ENCODE measurements at places on chromosomes 2 and 18.

DNA sequence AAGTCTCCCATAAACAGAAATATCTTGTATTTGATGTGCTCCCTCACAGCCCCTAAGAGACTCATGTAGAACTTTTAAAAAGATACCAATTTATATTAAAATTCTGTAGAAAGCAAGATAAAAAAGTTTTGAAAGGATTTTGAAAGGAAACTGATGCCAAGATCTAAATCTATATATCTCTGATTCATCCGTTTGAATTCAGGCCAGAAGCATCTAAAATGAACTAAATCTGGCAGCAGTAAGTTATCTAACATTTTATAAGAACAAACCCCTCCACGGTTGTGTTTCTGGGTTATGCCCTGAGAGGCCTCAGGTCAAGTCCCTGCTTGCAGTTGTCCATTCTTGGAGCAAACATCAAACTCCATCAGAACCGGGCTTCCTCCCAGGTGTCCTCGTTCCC, 165.8 kb downstream of the FBXO15 start:
- DNase-seq = no peak

DNA sequence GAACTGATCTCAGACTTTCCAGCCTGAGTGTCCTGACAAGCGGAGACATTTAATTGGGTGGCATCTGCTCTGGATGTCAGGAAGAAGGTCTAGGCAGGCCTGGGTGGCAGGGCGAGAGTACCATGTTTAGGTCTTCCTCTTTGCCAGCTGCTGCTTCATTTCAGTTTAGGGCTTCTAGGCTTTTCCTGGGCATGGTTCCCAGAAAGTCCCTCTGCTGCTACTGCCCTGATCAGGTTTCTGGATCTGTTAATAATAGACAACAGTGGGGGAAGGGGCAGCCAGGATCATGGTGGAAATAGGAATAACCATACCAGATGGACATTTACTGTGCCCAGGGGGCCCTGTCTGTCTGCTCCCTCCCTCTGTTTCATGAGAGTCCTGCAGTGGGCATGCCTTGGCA, 2.3 kb upstream of the PLCD4 start:
- DNase-seq = peak; percentile 42

GRCh38 chr18:36403896-36404820, 106.6 kb downstream of the FHOD3 start:
- peak; percentile 19 for DNase-seq

GRCh38 chr18:33210575-33211189, 229.8 kb downstream of the CCDC178 start:
- DNase-seq = peak; percentile 73

DNA sequence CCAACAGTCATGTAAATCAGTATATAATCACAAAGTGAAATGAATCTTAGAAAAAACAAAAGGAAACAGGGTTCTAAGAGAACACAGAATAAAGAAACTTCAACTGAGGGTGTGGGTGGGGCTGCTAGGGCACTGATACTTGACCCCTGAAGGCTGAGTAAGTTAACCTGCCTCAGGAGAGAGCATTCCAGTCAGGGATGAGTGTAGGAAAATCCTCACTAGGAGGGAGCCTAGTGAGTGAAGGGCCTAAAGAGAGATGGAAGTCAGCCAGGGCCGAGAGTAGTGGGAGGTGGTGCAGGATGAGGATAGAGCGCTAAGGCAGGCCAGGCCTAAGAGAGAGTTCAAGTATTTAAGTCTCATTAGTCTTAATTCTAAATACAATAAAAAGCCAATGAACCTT, 342.6 kb downstream of the SATB2 start:
- no peak for DNase-seq

- peak; percentile 78 for DNase-seq
Measured at GRCh38 chr2:102615620-102616436, 3.5 kb upstream of the SLC9A2 start.

- DNase-seq = no peak
Measured at GRCh38 chr2:70328921-70329561, 27.2 kb upstream of the FAM136A start.

DNA sequence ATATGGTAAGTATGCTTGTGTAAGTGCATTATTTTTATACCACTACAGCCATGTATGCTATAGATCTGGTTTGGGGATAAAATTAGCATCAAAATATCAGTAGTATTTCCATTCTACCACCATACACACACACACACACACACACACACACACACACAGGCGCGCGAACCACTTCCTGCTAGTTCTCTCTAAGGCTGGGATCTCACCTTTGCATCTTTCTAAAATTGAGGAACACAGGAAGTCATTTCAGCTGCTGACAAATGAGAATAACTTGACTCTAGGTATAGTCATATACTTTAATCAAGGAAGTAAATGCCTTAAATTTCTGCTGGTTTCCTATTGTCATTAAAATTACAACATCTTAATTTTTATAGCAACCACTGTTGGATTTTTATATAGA, 72.5 kb downstream of the RBM43 start:
- DNase-seq = no peak

GRCh38 chr18:6729247-6730091, at the start of gene ARHGAP28:
ARHGAP28 (plus strand) TSS chr18:6729716; CDS start chr18:6729822, 106 bp downstream.
- peak; percentile 94 for DNase-seq

DNA sequence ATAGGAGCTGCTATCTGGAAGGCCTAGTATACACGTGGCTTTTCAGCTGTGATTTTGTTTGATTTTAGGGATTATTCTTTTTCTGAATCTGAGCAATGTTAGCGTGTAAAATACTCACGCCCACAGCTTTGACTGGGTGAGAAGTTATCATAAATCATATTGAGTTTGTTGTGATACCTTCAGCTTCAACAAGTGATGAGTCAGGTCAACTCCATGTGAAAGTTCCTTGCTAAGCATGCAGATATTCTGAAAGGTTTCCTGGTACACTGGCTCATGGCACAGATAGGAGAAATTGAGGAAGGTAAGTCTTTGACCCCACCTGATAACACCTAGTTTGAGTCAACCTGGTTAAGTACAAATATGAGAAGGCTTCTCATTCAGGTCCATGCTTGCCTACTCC, at the start of gene GKN1:
Gene GKN1 (plus strand): TSS at position 386 of the 400 bp plus-strand sequence. CDS start 42 bp downstream, outside the sequence.
- no peak for DNase-seq

- peak; percentile 11 for DNase-seq
Measured at GRCh38 chr2:109222825-109223471, 93.9 kb downstream of the SH3RF3 start.

GRCh38 chr18:10160251-10160650, 246.4 kb downstream of the VAPA start:
- DNase-seq = no peak

All from NCI-H82 (cell line).